ENCODE measurements at places on chromosomes 4 and X.

GRCh38 chr4:97987019-97987648 lies 156.1 kb downstream of the STPG2 start:
- DNase-seq = no peak

DNA sequence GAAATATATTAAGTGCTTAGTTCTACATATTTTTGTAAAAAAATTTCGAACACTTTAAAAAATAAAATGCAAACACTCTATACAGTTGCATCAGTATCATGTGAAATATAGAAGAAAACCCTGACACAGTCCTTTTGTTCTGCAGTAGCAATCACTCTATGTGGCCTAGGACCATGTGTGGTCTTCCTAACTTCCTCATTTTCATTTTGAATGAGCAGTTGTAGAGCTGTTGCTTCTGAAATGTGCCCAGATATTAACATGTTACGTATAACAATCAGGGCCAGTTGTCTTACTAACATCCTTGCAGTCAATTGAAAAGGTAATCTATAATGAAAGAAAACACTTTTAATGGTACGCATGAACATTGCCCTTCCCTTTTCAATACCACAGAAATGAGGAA lies 107.9 kb downstream of the ZNF827 start:
- DNase-seq = no peak

- no peak for DNase-seq
These were observed 733.3 kb downstream of the RPA4 start for GRCh38 chrX:97616883-97617530.

- no peak for DNase-seq
These were observed 1950.7 kb upstream of the IGFBP7 start for GRCh38 chr4:59060895-59061294.

DNA sequence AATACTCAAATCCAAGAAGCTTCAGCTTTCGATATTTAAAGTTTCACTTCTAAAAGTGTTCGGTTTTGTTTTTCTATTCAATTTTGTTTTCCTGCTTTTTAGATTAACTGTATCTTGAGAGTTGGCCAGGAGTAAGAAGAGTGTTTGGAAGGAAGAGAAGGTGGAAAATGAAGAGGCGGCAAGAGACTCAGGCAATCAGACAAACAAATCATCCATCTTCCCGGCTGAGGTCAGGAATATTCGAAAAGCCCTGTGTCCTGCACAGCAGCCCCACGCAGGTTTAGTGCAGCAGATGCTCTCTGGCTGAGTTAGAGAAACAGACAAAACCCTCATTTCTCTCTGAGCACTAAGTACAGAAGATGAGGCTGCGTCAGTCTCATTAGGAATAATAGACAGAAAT lies 330.3 kb upstream of the NOCT start:
- no peak for DNase-seq

GRCh38 chr4:168385142-168385490 lies 66.6 kb upstream of the DDX60 start:
- DNase-seq = no peak

DNA sequence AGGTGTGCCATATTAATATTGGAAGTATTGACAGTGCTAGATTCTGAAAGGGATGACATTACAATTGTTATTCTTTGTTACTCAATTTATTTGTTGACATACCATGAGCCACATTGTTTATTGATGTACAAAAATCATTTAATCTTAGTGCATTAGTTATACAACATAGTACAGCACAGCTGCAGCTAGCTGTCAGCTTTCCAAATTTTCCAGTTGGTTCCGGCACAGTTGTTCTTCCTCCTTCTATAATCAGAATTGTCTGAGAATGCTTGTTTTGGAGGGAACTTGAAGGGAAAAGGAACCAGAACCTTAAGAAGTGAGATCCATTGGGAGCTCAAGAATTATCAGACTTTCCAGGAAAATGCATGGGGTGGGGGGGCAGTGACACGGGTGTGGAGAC lies 281.4 kb downstream of the ZIC3 start:
- DNase-seq = no peak

DNA sequence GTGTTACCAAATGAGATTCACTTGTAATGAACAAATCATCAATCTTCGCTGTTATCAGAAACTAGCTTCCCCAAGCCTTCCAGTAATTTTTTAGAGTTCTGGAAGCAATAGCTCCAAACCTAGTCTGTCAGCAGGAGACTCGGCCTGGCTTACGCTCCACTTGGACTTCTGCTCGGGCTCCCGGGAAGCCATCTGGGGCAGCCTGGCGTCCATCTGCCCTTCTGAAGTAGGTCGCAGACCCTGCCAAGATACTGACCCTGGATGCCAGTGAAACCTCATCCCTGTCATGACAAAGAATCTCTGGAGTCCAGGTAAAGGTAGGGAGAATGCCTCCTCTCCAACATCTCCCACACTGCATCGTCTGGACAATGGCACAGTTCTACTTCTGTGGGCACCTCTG lies 493.8 kb upstream of the ZFP42 start:
- DNase-seq = no peak

Measured in activated CD8-positive, alpha-beta memory T cell treated with anti-CD3 and anti-CD28 coated beads, Interleukin-2, amount 50 U/mL, for 4 hours (primary cell).